Ovary (tissue), 10 donors: ENCODE measurements at places on chromosomes 4 and X.

- no peak for DNase-seq
Measured at GRCh38 chrX:2863646-2864045, 34.9 kb downstream of the GYG2 start.

DNA sequence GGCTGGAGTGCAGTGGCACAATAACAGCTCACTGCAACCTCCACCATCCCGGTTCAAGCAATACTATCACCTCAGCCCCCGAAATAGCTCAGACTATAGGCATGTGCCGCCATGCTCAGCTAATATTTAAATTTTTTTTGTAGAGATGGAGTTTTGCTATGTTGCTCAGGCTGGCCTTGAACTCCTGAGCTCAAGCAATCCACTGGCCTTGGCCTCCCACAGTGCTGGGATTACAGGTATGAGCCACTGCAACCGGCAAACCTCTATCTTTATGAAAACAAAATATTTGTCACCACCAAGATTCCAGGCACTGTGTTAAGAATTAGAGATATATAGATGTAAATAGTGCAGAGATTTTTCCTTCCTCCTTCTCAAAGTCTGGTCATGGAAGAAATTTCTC is 232.5 kb downstream of the ANKRD50 start:
- DNase-seq: no peak

- no peak for DNase-seq
Measured at GRCh38 chr4:6724421-6725111, 8.6 kb downstream of the BLOC1S4 start.

GRCh38 chr4:66571145-66571695 is 900.9 kb upstream of the EPHA5 start:
- DNase-seq: no peak

GRCh38 chr4:20839957-20840356 is 139.7 kb downstream of the PACRGL start:
- no peak for DNase-seq

GRCh38 chr4:76007089-76007862 is at the start of gene CXCL9:
Gene CXCL9, minus strand, starts transcription at chr4:76007509. Its CDS starts 60 bp downstream, at chr4:76007449.
- DNase-seq: no peak

GRCh38 chr4:146415829-146416228 is 105.9 kb downstream of the SLC10A7 start:
- no peak for DNase-seq

- DNase-seq: no peak
Measured at GRCh38 chrX:77786365-77786680, 307 bp upstream of the ATRX start.

DNA sequence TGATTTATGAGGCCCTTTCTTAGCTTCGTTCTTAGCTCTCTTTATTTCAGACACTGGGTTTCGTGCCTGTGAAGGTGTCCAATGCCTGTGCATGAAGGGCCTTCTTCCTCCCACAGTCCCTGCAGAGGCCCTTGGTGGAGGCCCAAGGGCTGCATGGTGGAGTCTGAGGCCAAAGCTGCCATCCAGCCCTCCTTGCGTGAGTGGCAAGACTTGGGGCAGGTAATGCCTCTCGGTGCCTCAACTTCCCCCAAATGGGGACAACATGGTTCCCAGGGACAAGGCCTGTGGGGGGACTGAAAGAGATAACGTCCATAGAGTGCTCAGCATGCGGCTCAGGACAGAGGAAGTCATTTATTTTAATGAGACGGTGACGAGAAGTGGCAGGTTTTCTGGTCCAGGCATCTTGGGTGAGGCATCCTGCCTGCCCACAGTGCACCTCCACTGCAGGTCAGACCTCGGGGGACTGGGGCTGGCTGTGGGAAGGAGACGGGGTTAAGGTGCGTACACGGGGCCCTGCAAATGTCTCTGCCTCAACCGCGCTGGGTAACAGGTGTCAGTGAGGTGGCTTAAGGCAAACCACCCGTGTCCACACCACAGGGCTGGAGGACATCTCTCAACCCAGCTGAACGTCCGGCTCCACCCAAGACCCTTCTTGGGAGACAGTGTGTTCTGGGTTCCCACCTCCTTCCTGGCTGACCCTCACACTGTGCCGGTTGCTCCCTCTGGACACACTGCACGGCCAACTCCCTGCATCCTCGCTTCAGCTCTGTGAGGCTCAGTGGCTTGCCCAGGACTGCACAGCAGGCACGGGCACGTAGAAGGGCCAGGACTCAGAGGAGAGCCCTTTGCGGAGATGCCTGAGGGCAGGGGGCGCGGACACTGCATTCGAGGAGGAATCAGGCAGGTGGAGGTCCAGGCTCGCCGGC is 50.5 kb downstream of the PSAPL1 start:
- DNase-seq: peak; percentile 7

GRCh38 chrX:3384327-3384726 is 37.9 kb upstream of the MXRA5 start:
- no peak for DNase-seq

GRCh38 chr4:159503236-159504008 is 400.5 kb downstream of the RAPGEF2 start:
- DNase-seq: no peak

DNA sequence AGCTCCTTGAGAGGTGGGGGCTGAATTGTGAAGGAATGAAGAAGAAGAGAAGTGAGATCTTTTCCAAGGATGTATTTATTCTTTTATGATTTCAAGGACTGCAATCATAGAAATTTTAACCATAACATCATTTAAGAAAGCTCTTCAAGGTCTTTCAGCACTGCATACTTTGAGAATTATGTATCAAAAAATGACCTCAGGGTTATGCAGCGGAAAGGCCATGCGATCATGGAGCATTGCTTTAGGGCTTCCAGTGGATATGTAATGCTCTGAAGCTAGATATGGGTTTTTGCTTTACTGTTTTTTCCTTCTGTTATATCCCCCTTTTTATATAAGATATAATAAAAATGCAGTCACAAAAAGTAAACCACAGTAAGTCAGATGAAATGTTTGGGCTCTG is 38.7 kb downstream of the SGMS2 start:
- no peak for DNase-seq

GRCh38 chr4:18388039-18388438 is 366.5 kb upstream of the LCORL start:
- DNase-seq: no peak

- DNase-seq: no peak
Measured at GRCh38 chr4:42574870-42575430, 82.0 kb downstream of the ATP8A1 start.

DNA sequence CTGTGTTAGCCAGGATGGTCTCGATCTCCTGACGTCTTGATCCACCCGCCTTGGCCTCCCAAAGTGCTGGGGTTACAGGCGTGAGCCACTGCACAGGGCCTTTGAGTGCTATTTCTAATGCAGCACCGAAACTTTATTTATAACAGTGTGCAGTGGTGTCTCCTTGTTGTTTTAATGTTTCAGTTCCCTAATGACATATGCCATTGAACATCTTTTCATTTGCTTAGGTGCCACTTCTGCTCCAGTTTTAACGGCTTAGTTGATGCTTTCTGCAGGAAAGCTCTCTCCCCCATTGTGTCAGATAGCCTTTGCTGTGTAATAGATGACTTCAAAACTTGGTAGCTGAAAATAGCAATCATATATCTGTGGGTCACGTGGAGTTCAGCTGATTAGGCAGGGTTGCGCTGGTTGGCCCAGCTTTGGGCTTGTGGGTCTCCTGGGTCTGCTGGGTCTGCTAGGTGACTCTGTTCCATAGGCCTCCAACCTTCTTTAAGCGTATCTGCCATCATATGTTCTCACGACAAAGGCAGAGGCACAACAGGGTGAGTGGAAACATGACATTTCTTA is 76.4 kb upstream of the SHISA3 start:
- no peak for DNase-seq

- no peak for DNase-seq
Measured at GRCh38 chr4:46956451-46956850, 36.9 kb downstream of the GABRA4 start.

GRCh38 chr4:7266525-7267292 is 74.4 kb downstream of the SORCS2 start:
- DNase-seq: no peak

GRCh38 chrX:86023811-86024210 is 23.5 kb downstream of the CHM start:
- no peak for DNase-seq

GRCh38 chrX:250965-251364 is 30.2 kb upstream of the PLCXD1 start:
- DNase-seq: no peak

GRCh38 chrX:14489437-14489836 is 39.9 kb upstream of the GLRA2 start:
- DNase-seq: no peak

DNA sequence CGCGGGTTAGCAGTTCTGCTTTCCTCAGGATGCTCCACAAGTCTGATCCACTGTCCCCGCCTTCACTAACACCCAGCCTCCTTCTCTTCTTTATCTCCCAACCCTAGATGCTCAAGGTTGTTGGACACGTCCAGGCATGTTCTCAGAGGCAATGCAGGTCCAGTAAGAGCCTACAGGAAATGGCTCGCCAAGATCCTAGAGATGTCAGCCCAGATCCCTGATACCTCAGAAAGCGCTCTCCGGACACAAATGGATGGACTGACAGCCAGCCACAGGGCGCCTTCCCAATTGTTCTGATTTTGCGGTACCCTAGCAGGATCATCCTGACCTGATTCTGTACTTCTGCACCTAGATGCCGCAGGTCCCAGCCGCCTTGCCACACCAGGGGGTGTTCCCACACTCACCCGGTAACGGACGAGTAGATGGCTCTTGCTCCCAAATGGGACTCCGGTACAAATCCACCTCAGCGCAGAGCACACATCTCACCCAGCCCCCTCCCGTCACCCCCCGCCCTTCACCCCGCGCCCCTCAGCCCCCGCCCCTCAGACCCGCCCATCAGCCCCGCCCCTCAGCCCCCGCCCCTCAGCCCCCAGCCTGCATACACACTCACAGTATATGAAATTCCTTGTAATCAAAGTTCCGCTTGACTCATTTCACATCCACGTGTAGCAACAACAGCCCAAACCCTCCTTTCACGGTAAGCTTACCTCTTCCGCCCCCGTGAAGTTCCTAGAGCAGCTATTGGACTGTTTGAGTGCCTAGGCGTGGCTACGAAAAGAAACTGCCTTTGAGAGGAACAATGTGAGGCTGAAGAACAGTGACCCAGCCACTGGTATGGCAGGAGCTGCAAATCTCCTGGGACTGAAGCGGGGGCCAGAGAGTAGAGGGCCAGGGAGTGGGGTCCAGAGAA is at the start of gene EDA2R:
Gene EDA2R, minus strand, starts transcription at position 488 of the 910 bp plus-strand sequence. CDS start 23,058 bp downstream, outside the sequence.
- DNase-seq: peak; percentile 37

DNA sequence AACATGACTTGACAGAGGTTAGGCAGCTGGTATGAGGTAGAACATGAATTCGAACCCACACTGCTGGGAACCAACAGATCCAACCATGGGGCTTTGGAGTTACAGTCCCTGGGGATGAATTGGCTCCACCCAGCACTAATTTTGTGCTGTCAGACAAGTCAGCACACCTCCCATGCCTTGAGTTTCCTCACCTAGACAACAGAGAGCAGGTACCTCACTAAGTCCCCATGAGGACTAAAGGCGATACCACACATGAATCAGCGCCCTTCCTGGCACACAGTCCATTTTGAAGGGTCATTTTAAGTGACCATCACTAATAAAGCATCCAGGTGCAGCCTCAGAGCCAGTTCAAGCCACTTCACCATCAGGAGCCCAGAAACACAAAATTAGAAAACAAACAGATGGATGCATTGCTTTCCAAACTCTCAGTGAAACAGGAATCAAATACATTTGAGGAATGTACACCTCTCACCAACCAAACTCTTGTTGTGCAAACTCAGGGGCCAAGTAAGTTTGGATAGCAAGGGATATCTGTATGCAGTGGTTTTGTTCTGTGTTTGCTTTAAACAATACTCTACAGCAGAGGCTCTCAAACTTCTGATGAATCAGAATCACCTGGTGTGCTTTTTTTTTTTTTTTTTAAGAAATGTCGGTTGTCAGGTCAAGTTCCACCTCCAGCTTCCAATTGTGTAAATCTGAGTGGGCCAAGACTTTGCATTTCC is 10.1 kb downstream of the IDS start:
- no peak for DNase-seq

GRCh38 chrX:85213792-85214530 is 29.6 kb downstream of the SATL1 start:
- no peak for DNase-seq

DNA sequence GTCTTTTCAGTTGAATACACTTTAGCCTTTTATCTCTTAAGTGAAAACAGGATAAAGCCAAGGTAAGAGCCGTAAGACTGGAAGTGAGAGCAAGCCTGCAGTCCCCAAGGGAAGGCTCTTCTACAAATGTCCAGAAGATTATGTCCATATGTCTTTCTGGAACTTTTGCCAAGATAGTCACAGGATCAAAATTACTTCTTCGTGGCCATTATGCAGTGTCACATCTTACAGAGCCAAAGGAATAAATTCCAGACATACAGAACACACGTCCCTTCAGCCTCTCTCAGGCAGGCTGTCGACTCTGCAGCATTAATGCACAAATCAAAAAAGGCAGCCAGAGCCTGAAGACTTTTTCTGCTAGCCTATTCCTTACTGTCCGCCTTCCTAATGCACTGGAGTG is 10.9 kb upstream of the GATB start:
- DNase-seq: no peak

DNA sequence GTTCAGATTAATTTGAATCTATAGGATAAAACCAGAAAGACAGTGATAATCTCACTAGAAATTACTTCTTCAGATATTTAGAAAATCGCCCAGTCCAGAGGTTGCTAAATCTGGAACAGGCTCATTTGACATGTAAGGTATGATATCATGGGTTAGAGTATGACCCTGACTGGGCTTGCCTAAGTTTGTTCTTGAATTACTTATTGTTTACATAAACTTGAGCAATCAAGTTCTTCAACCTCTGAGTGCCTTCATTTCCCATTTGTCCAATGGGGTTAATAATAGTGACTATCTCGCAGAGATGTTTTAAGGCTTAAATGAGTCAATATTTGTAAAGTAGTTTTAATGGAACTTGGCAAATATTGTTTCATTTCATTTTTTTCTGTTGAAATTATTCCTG is 1947.6 kb upstream of the IGFBP7 start:
- DNase-seq: no peak

DNA sequence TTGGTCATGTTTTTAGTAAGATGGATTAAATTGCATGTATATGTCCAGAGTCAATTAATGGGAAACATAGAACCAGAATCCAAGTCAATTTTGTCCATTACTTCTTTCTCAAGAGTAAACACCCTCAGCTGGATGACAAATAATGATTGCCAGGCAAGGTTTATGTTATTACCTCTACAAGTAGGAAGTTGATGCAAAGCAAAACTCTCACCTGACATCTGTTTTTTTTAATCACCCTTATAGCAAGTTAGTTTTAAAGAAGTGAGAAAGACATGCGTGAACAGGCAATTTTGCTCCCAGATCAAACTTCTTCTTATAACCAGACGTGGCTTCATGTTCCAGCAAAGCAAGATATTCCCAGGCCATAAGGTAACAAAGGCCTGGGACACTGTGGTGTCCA is 348.5 kb upstream of the FTHL17 start:
- no peak for DNase-seq

DNA sequence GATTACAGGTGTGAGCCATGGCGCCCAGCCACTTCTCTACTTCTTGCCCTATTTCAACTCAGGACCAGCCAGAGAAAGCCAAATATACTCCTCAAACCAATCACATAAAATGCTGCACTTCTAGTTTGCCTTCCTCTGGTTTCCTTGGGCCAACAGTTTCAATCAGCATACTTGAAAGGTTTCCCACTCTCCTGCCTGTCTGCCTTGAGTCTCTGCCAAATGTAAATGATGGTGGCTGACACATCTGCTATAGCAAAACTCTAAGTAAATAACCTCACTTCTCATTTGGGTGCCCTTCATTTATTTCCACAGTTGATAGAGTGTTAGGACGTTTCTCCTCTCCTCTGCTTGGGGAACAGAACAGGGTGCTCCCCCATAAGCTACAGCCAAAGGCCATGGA is 36.4 kb upstream of the PPA2 start:
- DNase-seq: no peak

GRCh38 chr4:167176723-167177367 is 57.4 kb downstream of the SPOCK3 start:
- DNase-seq: no peak
